ENCODE measurements at places on chromosomes 11 and 22. TPM values are rescaled to one million over a fixed set of nuclear protein-coding genes. Genes with fewer than 3 reads are reported as not detected.

GRCh38 chr11:119365071-119365591 is 16.4 kb downstream of the USP2 start:
- DNase-seq, result no peak

DNA sequence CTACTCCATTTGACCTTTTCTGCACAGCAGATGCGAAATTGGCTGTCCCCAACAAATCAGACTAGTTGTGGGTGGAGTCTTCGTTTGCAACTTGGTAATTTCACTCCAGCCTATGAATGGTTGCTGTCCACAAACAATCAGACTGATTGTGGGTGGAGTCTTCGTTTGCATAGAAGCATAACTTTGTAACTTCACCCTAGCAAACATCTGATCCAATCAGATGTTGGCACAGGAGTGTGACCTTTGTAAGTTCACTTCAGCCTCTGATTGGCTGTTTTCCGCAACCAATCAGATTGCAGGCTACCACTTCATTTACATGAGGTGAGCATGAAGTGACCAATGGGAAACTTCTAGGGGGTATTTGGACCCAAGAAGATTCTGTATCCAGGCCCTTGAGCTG is 16.3 kb upstream of the CABP2 start:
- no peak for DNase-seq

GRCh38 chr11:116596346-116597260 is 176.2 kb downstream of the BUD13 start:
- no peak for DNase-seq

GRCh38 chr11:85758026-85758425 is 52.9 kb downstream of the SYTL2 start:
- DNase-seq, result no peak

DNA sequence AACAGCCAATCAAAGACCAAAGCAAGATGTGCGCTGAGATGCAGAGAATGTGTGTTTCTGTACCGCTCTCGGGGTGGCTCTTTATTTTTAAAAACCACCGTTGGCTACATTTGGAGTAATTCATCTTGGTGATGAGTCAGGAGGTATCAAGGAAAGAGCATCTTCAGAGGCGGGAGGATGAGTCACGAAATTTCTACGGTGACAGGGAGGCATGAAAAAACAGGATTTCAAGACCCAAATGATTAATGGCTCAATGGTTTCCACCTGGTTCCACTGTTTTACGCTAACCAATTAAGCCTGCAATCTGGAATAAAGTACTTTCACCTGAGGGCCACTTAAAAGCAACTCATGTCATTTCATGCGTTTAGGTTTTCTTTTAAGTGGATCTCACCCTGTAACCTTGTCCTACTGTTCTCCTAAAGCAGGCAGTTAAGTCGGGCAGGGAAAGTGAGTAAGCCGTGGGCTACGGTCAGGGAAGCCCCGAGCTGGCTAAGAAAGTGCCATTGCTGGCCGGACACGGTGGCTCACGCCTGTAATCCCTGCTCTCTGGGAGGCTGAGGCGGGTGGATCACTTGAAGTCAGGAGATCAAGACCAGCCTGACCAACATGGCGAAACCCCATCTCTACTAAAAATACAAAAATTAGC is 74.6 kb downstream of the CELSR1 start:
- no peak for DNase-seq

DNA sequence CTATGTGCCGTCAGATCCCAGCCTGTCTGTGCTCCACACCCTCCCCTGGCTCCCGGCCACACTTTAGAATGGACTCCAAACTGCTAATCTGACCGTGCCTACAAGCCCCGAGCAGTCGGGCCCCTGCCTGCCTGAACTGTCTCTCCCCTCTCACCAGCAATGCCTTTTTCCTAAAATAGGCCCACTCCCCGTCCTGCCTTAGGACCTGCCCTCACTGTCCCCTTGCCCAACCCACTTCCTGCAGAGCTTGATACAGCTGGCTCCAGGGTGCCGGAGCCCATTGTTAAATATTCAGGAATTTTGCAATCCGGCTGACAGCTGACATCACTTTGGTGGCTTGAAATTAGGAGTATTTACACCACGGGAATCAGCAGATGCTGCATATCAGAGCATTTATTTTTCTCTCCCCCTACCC is 21.4 kb downstream of the MN1 start:
- DNase-seq, result no peak

Gene ADM
- 1.2 TPM for total RNA-seq

Gene KRTAP5-9
- total RNA-seq, result 0.53 TPM

Gene CCDC87
- 0.22 TPM for total RNA-seq

Gene C22orf15
- 0.37 TPM for total RNA-seq

Gene KRTAP5-3
- total RNA-seq, result not detected

Gene TRPM5
- total RNA-seq, result not detected

Data from activated B cell treated with CpG ODN at 0.5 μM for 24 hours (primary cell).